Regular cardiac myocyte (primary cell): ENCODE measurements at places on chromosomes 2 and 18. TPM values are rescaled to one million over a fixed set of nuclear protein-coding genes. Genes with fewer than 3 reads are reported as not detected.

KLHL41 gene
- total RNA-seq = 0.38 and 0.85 TPM in 2 replicates

ATOH8 gene
- total RNA-seq = 28.2 and 28.6 TPM in 2 replicates

CCDC121 gene
- 1.1 and 1.5 TPM in 2 replicates for total RNA-seq

SKOR2 gene
- total RNA-seq = not detected in 2 replicates

SCN7A gene
- total RNA-seq = under 0.01 and 0.19 TPM in 2 replicates

SERPINB10 gene
- not detected in 2 replicates for total RNA-seq

RPS27A gene
- total RNA-seq = 761 and 849 TPM in 2 replicates

CD8B2 gene
- not detected in 2 replicates for total RNA-seq

KCNS3 gene
- 1.4 and 3.6 TPM in 2 replicates for total RNA-seq

RAX gene
- total RNA-seq = not detected in 2 replicates

FEV gene
- not detected in 2 replicates for total RNA-seq

APCDD1 gene
- 0.19 TPM in 1 of 2 replicates, not detected in the other for total RNA-seq

PCARE gene
- total RNA-seq = not detected in 2 replicates

TTC39C gene
- 11.1 and 27.3 TPM in 2 replicates for total RNA-seq

RAD51AP2 gene
- total RNA-seq = under 0.01 TPM in 2 replicates

GPR35 gene
- 0.19 and 0.85 TPM in 2 replicates for total RNA-seq

KCNG3 gene
- total RNA-seq = not detected in 2 replicates

IL1R1 gene
- 54.1 and 136 TPM in 2 replicates for total RNA-seq

C2orf78 gene
- total RNA-seq = not detected in 2 replicates

NEU2 gene
- not detected in 2 replicates for total RNA-seq

TGFA gene
- total RNA-seq = 0.56 and 3.1 TPM in 2 replicates

CDH7 gene
- not detected in 2 replicates for total RNA-seq

MEX3C gene
- 29.0 and 33.2 TPM in 2 replicates for total RNA-seq

CERKL gene
- total RNA-seq = under 0.01 TPM in 2 replicates

CRYGD gene
- not detected in 2 replicates for total RNA-seq

OTOS gene
- not detected in 2 replicates for total RNA-seq

CCDC138 gene
- 7.0 and 9.8 TPM in 2 replicates for total RNA-seq

ADAM23 gene
- 3.9 and 4.4 TPM in 2 replicates for total RNA-seq

SDC1 gene
- 14.4 and 19.6 TPM in 2 replicates for total RNA-seq

ZNF396 gene
- 1.3 and 2.0 TPM in 2 replicates for total RNA-seq

AMER3 gene
- not detected in 2 replicates for total RNA-seq

ERFE gene
- 1.2 and 2.8 TPM in 2 replicates for total RNA-seq

COL3A1 gene
- 1,261 and 4,792 TPM in 2 replicates for total RNA-seq

ABCG8 gene
- not detected in 2 replicates for total RNA-seq

POTEJ gene
- not detected in 2 replicates for total RNA-seq

DYTN gene
- not detected in 2 replicates for total RNA-seq

SLC35G4 gene
- total RNA-seq = not detected in 2 replicates

ROCK1 gene
- total RNA-seq = 27.9 and 33.4 TPM in 2 replicates

CDH19 gene
- 1.3 and 2.0 TPM in 2 replicates for total RNA-seq

FSHR gene
- not detected in 2 replicates for total RNA-seq

CKAP2L gene
- total RNA-seq = 2.3 and 18.6 TPM in 2 replicates

CTAGE1 gene
- total RNA-seq = 0.28 TPM in 1 of 2 replicates, not detected in the other

SLC16A14 gene
- total RNA-seq = 0.58 and 2.3 TPM in 2 replicates

INO80D gene
- total RNA-seq = 5.1 and 5.6 TPM in 2 replicates

SP140 gene
- 0.77 TPM in 1 of 2 replicates, not detected in the other for total RNA-seq

CFC1 gene
- total RNA-seq = not detected in 2 replicates

SPDYA gene
- total RNA-seq = 0.58 and 0.85 TPM in 2 replicates

DCDC2C gene
- total RNA-seq = not detected in 2 replicates

LRRC30 gene
- total RNA-seq = not detected in 2 replicates

FBXO48 gene
- 0.28 and 0.58 TPM in 2 replicates for total RNA-seq

ANKRD30B gene
- 0.96 and 4.5 TPM in 2 replicates for total RNA-seq

ALK gene
- under 0.01 TPM in 1 of 2 replicates, not detected in the other for total RNA-seq

STPG4 gene
- under 0.01 and 0.56 TPM in 2 replicates for total RNA-seq

ZBTB14 gene
- 10.4 and 12.7 TPM in 2 replicates for total RNA-seq

DOK6 gene
- 0.77 and 3.7 TPM in 2 replicates for total RNA-seq
